ENCODE measurements at places on chromosomes 3 and 15.

DNA sequence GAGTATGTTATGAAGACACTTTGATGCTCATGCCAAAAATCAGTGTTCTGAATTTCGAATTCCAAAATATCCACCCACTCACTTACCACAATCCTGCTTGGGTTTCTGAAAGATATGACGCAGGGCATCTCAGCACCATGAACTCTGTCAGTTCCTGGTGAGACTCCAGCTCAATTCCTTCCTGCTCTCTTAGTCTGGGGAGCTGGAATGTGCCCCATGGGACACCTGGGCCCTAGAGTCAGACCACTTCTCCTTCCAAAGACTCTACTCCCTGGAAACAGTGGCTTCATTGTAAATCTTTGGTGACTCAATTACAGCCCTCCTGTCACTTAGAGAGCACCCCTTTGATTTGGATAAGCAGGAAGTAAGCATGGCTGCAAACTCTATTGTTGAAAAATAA, 50.5 kb downstream of the CD86 start:
- no peak for DNase-seq

DNA sequence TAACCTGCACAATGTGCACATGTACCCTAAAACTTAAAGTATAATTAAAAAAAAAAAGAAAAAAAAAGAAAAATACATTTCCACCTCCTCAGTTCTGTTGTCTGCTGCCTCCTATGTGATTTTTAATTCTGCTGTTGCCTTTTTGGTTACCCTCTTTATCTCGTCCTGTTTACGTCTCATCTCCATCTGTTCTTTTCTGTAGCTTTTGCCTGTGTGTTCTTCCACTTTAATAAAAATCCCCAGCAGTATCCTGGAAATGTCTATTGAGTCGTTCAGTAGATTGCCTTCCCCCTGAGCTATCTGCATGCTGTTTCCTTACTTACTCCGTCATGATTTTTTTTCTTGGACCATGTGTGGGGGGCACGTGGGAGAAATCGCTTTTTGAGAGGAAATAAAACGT, 302.5 kb downstream of the FEZF2 start:
- DNase-seq, result no peak

DNA sequence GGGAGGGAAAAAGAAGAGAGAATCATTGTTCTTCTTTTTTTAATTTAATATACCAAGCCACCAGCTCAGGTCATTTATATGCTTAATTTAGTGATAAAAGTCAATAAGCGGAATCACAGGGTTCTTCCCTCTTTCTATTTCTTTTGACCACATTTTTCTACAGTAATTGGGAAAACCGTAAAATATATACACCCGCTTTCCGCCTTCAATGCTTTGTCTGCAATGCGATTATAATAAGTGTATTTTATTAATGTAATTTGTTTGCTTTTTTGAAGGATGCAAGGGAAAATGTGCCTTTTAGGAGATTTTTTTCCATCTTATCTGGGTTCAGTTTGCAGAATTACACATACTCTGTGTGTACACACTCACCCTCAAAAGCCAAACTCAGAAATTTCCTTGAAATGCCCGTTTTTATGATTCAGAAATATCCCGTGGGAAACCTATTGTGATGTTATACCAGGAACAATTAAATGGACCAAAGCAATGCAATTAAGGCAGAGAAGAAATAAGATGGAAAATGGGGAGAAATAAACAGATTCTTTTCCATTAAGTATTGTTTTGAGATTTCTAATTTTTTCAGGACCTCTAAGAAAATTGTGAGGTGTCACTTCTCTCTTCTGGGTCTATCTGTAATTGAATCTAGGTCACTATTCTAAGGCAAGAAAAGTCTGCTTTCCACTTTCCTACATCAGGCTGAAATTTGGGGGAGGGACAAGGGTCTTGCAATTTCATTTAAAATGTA, 8.3 kb downstream of the SOX14 start:
- DNase-seq, result no peak

- no peak for DNase-seq
Observed at GRCh38 chr3:145089337-145089736, 1071.6 kb downstream of the PLOD2 start.

All from 8988T (cell line).